Endothelial cell of umbilical vein (primary cell): ENCODE measurements at places on chromosomes 6 and 20.

GRCh38 chr20:62624719-62625453 lies 17.4 kb upstream of the SLCO4A1 start:
- no peak overlapping the region for H3K27ac ChIP-seq
- H3K36me3 ChIP-seq, result no peaks in the 10 kb centered on the region
- no peak for DNase-seq
- peaks cover 20% of the 10 kb centered on the region for H3K4me1 ChIP-seq
- no peaks in the 10 kb centered on the region for H3K27me3 ChIP-seq

DNA sequence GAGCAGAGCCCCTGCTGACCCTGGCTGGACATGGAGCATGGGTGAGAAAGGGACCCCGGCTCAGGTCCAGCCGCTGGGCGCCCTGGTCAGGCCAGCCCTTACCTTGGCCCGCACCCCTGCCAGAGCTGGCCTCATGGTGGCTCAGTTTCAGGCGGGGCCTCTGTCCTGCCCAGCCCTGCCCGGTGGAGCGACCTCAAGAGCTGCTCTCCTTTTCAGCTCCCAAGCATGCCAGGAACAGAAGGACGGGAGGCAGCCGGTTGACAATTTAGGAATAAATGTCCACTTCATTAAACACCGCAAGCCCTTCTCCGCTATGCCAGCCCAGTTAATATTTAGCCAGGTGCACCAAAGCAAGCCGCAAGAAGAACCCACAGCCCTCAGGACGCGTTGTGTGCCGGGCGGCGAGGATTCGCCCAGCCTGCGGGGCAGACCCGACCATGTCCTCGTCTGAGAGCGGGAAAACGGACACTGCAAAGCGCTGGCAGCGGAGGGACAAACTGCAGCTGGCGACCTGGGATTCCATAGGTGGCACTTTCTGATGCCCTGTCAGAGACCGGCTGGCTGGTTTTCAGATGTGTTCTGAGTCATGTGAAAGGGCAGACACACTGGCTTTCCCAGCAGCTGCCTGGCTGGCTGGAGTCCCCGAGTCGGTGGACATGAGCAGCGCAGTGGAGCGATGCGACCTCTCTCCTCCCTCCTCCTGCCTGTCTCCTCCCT lies 221.9 kb downstream of the TTLL2 start:
- no peak for DNase-seq
- H3K4me1 ChIP-seq, result peaks cover 25% of the 10 kb centered on the region
- no peaks in the 10 kb centered on the region for H3K27me3 ChIP-seq
- no peaks in the 10 kb centered on the region for H3K36me3 ChIP-seq
- H3K4me3 ChIP-seq, result no peak overlapping the region
- H3K27ac ChIP-seq, result no peak overlapping the region

DNA sequence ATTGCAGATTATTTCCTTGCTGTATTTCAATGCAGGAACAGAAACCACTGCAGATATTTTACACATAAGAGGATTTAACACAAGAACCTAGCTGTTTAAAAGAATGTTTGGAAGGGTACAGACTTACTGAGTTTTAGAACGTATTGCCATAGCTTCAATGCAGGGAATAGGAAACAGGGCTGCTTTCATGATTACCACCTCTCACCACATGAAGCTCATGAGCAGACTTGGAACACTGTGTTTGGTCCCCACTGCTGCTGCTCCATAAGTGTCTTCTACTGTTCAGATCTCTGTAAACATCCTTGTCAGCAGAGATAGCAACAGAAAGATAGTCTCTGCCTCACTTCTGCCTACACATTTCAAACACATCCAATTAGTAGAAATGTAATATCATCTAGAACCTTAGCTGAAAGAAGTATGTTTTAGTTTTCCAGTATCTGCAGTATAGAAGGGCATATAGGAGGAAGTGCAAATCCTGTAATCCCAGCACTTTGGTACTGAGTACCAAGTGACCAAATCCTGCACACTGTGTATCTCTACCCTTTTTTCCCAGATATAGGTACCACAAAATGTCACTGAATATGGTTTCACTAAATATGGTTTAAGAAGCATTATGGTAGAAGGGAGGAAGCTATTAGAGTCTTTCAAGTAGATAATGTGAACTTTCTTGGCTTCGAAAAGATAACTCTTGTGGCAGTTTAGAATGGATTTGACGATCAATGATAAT lies 51.9 kb downstream of the STXBP5 start:
- DNase-seq, result no peak
- no peaks in the 10 kb centered on the region for H3K27me3 ChIP-seq
- H3K36me3 ChIP-seq, result no peaks in the 10 kb centered on the region
- H3K4me1 ChIP-seq, result no peaks in the 10 kb centered on the region

DNA sequence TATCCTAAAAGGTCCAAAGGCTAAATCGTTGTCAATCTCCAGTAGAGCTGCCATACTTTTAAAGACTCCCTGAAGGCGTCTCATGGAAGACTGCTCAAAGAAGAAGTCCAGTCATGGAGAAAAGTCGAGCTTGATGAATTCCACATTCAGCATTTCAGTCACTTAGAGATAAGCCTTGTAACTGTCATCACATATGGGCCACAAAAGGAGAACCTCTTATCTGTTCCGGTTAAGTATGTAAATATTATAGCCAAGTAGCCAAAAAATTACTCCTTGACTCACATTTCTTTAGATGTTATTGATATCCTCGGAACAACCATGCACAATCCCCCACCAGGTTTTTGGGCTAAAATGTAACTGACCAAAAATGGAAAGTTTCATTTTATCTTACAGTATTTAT lies 9.8 kb upstream of the CNKSR3 start:
- no peak for DNase-seq
- no peaks in the 10 kb centered on the region for H3K27me3 ChIP-seq
- no peaks in the 10 kb centered on the region for H3K36me3 ChIP-seq
- no peak overlapping the region for H3K27ac ChIP-seq
- H3K4me1 ChIP-seq, result peaks cover 13% of the 10 kb centered on the region
- no peak overlapping the region for H3K4me3 ChIP-seq
